ENCODE measurements at places on chromosomes 1 and 21. TPM values are rescaled to one million over a fixed set of nuclear protein-coding genes. Genes with fewer than 3 reads are reported as not detected.

- no peak for DNase-seq
Measured at GRCh38 chr1:198186916-198187580, 30.2 kb downstream of the NEK7 start.

- no peak for DNase-seq
Measured at GRCh38 chr21:16590186-16590585, 860.4 kb downstream of the USP25 start.

DNA sequence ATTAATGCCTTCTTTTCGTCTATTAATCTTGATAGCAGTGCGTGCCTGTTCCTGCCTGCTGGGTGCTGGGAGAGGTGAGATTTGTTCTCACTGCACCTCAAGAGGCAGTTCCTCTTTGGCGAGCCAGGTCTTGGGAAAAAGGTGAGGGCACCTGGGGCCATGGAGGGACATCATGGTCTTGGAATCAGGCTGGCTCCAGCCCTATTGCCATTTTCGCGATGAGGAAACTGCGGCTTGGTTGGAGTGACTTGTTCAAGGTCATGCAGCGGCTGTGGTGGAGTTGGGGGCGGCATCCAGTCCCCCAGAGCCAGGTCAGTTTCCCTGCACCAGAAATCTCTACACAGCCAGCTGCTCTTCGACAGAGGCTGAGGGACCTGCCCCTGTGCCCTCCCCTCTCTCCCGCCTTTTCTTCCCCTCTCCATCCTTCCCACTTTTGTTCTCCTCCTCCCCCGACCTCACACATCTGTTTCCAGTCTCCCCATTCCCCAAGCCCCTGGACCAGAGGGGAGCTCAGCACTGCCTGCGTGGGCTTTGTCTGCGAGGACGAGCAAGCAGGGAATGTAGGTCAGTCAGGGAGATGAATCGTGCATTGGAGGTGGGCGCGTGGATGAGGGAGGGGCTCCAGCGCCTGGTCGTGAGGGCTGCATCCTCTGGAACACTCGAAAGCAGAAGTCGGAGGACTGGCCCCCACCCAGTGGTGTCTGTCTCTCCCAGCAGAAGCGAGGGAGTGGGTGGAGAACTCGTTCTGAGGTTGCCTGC lies 135.1 kb downstream of the ACTL8 start:
- DNase-seq: no peak

The HSF2BP gene
- total RNA-seq: 0.42 TPM

- DNase-seq: no peak
Measured at GRCh38 chr1:232066521-232066920, 439.9 kb downstream of the DISC1 start.

- DNase-seq: no peak
Measured at GRCh38 chr1:196774603-196775002, at the start of gene CFHR3. Gene CFHR3 (plus strand): TSS chr1:196774840. CDS start chr1:196774887, 47 bp downstream.

- DNase-seq: no peak
Measured at GRCh38 chr1:174225499-174226204, 66.3 kb downstream of the RABGAP1L start.

DNA sequence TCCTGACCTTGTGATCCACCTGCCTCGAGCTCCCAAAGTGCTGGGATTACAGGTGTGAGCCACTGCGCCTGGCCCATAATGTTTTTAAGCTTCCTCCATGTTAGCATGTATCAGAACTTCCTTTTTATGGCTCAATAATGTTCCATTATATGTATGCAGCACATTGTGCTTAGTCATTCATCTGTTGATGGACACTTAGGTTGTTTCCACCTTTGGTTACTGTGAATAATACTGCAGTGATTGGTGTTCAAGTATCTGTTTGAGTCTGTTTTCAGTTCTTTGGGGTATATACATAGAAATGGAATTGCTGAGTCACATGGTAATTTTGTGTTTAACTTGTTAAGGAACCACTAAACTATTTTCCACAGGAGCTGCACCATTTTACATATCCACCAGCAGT lies 17.7 kb downstream of the CMPK1 start:
- DNase-seq: no peak

DNA sequence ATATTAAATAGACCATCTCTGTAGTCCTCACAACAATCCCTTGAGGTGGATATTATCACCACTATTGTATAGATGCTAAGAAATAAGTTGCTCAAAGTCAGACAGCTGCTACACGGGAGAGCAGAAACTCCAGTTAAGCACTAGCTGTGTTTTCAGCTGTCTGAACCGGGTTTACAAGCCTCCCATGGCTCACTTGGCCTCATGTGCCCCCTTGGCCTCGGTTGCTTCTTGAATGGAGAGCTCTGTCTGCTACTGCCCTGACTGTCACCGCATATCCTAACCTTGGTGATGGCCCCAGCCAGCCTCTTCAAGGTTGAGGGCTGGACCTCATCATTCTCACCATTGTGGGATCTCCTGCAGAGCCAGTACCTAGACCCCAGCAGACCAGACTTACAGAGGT lies 123.4 kb downstream of the AK5 start:
- DNase-seq: no peak

DNA sequence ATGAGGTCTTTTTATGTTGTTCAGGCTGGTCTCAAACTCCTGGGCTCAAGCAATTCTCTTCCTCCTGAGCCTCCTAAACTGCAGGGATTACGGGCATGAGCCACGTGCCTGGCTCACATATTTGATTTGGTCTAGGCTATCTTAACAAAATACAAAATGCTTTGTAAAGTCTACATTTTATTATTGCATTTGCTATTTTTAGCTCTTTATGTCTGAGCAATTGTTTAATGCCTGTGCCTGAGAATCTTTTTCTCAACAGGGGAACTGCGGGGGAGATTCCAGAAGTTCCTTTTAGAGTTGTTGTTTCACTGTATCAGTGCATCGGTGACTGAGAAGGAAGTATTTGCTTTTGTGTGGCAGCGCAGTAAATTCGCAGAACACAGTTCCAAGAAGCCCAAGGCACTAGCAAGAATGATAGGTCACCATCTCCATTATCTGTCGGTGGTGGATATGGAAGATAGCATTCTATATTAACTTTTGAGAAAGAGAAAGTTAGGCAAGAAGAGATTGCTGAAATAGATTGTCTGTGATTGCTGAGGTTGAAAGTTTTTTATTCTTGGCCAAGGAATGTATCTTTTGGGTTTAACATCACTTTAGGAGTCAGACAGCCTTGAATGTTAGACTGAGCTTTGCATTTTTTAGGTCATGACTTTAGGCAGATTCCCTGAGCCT lies 167.3 kb downstream of the PDE4B start:
- DNase-seq: no peak

DNA sequence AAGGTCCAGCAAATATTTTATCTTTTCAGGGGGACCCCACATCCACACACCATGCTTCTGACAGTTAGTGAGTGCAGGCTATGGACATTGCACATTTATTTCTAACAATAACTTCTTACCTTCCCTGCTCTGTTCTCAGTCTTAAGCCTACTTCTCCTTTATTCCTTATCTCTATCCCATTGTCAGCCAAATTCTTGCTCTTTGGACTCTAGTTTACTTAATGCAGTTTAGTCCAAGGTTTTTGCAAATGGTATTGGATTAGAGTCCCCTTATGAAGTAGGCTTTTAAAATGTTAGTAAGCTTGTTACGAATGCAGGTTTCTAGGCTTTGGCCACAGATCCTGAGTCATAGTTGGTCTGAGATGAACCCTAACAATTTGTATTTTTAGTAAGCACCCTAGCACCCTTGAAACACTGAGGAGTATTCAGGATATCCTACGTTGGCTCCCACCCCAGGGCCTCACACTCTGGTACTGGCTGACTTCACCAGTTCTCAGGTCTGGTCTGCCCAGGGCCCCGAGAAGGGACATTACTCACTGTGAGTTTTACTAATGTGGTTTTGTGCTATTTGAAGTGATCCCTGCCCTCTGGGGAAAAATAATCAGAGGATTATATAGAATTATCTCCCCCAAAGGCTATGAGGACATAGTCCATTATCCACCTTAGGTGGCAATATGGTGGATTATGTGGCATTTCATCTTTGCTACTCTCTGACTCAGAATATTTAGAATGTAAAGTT lies 239.5 kb downstream of the TGFB2 start:
- no peak for DNase-seq

The CD58 gene
- total RNA-seq: 17.8 TPM

DNA sequence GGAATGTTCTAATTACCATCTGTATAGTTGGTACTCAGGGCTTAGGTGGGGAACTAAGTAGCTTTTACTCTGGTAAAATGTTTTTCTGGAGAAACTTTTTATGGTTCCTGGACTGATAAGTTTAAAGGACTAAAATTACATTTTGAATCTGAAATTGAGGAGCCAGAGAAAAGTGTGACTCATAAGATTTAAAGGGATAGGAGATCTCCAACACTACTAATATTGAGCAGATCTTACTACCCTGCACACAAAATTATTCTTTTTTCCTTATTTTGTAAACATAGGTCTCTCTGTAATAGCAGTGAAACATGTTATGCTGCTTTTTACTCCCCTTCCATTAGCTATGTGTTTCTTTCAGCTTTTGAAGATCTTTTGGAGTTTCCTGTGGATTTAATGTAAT lies 32.5 kb downstream of the MTF2 start:
- DNase-seq: no peak

The MTMR11 gene
- 14.9 TPM for total RNA-seq

DNA sequence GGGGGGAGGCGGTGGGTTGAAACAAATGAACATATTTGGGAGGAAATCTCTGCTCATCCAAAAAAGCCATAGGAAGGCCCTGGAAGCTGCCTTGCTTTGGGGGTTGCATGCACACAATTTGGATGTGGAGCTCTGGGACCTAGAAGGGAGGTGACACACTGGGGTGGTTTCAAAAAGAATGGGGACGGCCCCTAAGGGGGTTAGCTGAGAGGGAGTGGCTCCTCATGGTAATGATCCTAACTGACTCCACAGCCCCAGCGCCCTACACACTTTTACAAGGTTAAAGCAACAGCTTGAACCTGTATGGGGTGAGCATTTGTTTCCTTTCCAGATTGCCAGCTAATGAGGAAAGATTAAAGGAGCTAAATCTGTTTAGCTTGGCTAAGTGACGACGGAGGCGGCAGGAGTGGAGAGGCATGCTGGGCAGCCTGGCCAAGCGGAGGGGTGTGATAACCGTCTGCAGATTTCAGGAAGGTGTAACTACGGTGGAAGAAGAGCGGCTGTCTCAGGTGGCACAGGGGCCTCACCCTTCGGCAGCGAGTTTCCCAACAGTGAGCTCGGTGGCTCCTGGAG lies 107.3 kb downstream of the RNF220 start:
- no peak for DNase-seq

The PADI4 gene
- not detected for total RNA-seq

- DNase-seq: no peak
Measured at GRCh38 chr1:112209493-112209892, 186.5 kb upstream of the CTTNBP2NL start.

The RBP7 gene
- total RNA-seq: 26.1 TPM

GRCh38 chr1:109399326-109399957 lies 1.7 kb upstream of the SORT1 start:
- no peak for DNase-seq

The EFCAB7 gene
- 16.0 TPM for total RNA-seq

GRCh38 chr1:158150523-158150922 lies 30.2 kb upstream of the CD1D start:
- DNase-seq: no peak

The NHLH1 gene
- not detected for total RNA-seq

- DNase-seq: no peak
Measured at GRCh38 chr1:62082456-62083363, 111.9 kb upstream of the L1TD1 start.

DNA sequence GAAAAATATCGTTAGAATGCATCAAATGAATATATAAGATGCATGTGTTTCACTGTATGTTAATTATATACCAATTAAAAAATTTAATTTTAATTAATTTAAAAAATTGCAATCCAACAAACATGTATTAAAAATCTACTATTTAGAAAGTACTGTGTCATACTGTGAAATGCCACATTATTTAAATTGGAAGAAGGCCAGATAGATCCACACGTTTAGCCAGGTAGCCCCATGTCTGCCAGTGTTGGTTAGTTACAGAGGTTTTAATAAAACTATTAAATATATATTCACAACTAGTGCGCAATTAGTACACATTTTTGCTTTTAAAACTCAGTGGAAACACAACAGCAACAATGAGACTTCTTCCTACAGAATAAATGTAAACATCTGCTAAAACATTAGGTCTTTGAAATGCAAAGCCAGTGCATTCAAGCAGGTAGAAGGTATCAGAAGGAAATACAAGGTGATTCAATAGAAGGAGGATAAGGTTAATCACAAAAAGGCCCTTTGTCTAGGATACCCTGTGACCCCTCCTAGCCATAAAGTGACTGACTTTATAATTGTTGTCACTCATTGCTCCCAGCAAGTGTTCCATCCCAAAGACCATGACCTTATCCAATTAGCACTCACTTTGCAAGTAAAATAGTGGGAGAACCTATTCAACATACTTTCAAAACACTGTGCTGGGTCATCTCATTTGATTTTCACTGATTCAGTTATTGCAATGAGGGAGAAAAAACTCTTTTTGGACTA lies 211.5 kb downstream of the TTLL7 start:
- no peak for DNase-seq

DNA sequence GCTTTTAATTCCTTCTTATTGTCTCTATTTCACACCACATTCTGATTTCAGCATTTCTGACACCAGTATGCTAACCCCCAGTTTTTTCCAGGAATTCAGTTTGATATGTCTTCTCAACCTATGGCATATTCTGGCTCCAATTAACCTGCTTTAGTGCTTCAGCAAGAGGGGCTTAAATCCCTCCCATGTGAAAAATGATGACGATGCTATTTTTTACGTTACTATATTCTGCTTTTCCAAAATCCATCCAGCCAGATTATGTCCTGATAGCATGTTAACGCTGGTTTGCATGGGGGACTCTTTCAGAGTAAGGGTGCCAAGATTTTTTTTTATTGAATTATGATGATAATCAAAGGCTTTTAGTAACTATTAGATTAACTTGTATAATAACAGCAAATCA lies 163.3 kb upstream of the ADAMTS5 start:
- no peak for DNase-seq

The CCDC30 gene
- 1.4 TPM for total RNA-seq

The SHISAL2A gene
- total RNA-seq: not detected

The SLC35A3 gene
- 10.1 TPM for total RNA-seq

GRCh38 chr21:30874526-30874925 lies 6.9 kb downstream of the KRTAP11-1 start:
- DNase-seq: no peak

The SPRR2B gene
- total RNA-seq: not detected

The C2CD4D gene
- total RNA-seq: 0.21 TPM

The OLFML3 gene
- total RNA-seq: 33.9 TPM

DNA sequence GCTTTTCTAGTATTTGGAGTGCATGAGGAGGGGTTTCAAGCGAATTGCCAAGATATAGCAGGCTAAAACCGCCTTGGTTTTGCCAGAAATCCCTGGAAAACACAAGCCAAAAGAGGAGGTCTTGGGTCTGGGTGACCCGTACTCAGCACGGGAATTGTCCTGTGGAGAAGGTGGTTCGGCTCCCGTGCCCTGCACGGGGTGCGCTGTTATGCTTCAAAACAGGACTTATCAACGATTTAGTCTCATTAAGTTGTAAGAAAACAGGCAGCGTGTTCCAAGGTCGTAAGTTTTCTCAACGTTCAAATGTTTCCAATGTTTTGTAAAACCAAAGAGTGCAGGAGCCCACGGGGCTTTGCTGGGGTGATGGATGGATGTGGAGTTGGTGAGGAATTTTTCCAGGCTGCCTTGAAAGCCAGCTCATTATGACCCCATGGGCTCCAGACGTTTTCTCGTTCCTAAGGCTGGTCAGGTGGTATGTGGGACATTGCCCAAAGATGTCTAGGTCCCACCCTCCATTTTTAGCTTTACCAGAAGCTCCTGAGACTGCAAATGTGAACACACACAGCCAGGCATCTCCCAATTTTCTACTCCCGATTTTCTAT lies 75.4 kb upstream of the CLDN14 start:
- no peak for DNase-seq

The WNT3A gene
- total RNA-seq: not detected

Measured in right cardiac atrium (tissue), 5 donors.